ENCODE measurements at places on chromosomes 7 and 10.
A peak's percentile ranks its signal among the peaks of the same experiment; 100 is the strongest.

- no peak for DNase-seq
These were observed 261.8 kb upstream of the RNF32 start for GRCh38 chr7:156378806-156379205.

GRCh38 chr10:70331486-70332268, 47.9 kb upstream of the NPFFR1 start:
- DNase-seq, result peak; percentile 72

DNA sequence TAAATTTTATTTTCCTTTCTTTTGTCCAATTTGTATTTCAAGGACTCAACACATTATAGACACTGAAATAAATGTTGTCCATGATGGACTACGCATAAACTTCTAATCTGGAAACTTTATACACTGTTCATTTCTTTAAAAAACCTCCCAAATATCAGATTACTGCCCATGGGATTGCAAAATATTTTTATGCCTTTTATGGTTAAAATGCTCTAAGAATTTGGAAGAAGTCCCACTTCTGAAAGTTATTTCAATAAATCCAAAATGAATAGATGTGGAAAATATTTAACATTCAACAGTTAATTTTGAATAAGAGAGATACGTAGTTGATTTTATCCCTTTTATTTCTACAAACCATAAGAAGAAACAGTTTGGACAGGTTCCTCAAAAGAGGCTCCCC, 46.1 kb downstream of the CABCOCO1 start:
- DNase-seq, result no peak

- no peak for DNase-seq
These were observed 658 bp upstream of the FZD8 start for GRCh38 chr10:35642793-35643114.

GRCh38 chr10:2978574-2979273, 88.6 kb upstream of the PFKP start:
- DNase-seq, result no peak

DNA sequence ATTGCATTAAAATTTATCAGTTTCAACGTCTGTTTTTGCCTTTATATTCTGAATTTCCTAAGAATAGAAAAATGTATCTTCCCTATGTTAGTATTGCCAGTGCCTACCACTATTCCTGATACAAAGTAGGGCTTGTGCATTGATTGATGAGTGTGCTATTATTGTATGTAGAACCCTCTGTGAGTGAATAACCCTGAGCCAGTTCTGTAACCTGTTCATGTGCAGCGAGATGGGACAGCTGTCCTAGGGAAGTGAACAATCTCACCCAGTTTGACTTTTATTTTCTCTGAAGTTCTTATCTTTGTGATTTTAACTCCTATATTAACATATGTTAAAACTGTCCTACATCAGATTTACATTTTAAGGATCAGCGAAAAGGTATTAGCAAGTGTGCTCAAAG, 178.4 kb upstream of the ADO start:
- no peak for DNase-seq

DNA sequence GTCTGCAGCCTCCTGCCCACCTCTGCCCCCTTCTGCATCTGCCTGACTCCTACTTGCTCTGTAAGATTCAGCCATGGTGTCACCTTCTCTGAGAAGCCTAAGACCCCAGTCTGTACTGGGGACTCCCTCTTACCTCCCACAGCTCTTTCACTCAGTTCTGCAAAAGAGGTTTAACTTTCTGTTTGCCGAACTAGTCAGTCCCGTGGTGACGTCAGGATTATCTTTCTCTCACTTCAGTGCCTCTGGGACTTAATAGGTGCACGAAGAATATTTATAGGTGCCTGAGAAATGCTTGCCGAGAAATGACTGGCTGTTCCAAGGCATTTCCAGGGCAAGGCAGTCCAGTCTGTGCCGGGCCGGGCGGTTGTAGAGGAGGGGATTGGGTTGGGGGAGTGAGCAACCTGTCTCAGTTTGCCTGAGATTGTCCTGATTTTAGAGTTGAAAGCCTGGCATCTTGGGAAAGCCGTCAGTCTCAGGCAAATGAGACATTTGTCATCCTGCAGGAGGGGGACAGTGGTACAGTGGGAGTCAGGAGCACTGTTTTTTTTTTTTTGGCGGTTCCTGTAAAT, 227.5 kb upstream of the NPVF start:
- DNase-seq, result no peak

- no peak for DNase-seq
These were observed 47.2 kb downstream of the OSBPL3 start for GRCh38 chr7:24932815-24933214.

- DNase-seq, result peak; percentile 21
These were observed 246.1 kb downstream of the REEP3 start for GRCh38 chr10:63767138-63767801.

GRCh38 chr10:15197276-15197675, 28.8 kb upstream of the NMT2 start:
- DNase-seq, result no peak

DNA sequence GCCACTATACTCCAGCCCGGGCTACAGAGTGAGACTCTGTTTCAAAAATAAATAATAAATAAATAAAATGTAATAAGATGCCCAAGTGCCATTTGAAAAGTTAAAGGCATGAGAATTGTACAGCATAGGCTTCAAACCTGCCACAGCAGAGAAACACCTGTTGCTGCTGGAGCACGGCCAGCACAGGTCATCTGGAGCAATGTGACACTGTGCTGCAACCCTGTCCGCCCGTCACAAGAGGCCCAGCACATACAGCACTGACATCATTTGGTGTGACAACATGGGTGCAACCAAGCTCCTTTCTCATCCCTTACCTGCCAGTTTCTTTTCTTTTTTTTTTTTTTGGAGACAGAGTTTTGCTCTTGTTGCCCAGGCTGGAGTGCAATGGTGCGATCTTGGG, 1.3 kb downstream of the RFC2 start:
- no peak for DNase-seq

GRCh38 chr10:474406-474805, 215.1 kb downstream of the DIP2C start:
- no peak for DNase-seq

GRCh38 chr7:130047831-130048230, 3.3 kb downstream of the ZC3HC1 start:
- no peak for DNase-seq
